ENCODE measurements at places on chromosomes 16 and 17.

- DNase-seq: no peak
Measured at GRCh38 chr17:79305376-79305767, 230.7 kb downstream of the ENGASE start.

DNA sequence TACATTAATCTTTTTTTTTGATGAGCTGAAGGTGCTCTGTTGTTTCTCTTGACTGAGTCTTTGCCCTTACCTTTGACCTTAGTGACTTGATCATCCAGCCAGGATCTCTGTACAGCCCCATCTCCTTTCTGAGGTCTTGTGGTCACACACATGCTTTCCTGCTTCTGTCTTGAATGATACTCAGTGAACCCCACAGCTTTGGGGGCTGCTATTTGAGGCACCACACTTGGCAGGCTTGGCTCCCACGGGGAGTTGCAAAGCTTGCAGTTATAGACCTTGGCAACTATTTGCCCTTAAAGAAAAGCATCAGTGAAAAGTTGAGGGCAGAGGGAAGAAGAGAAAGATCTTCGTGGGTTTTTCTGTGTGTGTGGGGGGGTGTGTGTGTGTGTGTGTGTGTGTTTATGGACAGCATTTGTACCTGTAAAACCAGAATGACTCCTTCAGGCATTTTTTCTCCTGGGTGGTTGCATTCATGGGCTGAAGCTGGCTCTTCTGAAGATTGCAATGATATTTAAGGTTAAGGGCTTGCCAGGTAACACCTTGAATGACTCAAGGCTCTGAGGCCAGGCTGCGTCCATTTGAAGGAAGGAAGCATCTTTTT, 101.6 kb downstream of the MSI2 start:
- no peak for DNase-seq

DNA sequence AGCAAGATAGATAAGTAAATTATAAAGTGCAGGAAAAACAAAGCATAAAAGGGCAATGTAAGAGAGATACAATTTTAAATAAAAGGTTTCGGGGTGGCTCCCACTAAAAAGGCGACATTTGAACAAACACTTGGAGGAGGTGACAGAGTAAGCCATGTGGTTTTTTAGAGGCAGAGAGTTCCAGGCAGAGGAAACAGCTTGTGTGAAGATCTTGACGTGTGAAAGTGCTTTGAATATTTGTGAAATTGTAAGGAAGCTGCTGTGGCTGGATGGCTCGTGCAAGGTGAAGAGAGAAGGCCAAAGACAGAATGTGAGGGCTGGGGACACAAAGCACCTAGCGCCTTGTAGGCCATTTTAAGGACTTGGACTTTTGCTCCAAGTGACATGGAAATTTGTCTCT, 28.6 kb upstream of the HYDIN start:
- DNase-seq: no peak

GRCh38 chr17:68853439-68853838, 101.8 kb downstream of the ABCA8 start:
- no peak for DNase-seq

DNA sequence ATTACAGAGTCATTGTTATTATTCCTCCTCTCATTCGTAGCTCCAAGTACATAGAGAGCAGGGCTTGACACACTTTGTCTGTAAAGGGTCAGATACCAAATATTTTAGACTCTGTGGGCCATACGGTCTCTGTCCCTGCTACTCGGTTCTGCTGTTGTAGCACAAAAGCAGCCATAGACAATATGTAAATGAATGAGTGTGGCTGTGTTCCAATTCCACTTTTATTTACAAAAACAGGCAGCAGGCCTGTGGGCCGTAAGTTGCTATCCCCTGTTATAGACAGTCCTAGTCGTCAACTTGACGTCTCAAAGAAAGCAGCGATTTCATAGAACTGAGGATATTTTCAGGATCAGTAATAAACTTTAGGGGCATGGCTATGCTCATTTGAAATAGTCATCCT, 161.6 kb downstream of the MSI2 start:
- DNase-seq: no peak
